ENCODE measurements at places on chromosomes 1 and 21.

DNA sequence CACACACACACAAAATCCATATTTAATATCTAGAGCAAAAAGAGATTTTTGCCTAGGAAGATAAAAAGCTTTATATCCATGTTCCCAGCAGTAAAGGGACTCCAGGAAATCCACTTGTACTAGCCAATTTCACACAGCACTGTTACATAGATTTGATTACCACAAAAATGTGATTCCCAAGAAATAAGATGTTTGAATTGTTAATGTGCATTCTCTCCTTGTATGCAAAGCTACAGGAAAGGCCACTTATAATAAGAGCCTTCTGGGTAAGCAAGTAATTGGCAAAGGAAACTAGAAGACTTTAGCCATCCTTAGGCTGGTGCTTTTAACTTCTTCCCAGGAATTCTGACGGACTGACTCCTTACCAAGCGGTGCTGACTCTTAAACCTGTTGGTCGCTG, 89.3 kb downstream of the LBR start:
- no peak for DNase-seq

- no peak for DNase-seq
Measured at GRCh38 chr1:33602271-33602670, 129.8 kb downstream of the ZSCAN20 start.

- DNase-seq: no peak
Measured at GRCh38 chr1:40073062-40073461, 24.0 kb downstream of the PPT1 start.

DNA sequence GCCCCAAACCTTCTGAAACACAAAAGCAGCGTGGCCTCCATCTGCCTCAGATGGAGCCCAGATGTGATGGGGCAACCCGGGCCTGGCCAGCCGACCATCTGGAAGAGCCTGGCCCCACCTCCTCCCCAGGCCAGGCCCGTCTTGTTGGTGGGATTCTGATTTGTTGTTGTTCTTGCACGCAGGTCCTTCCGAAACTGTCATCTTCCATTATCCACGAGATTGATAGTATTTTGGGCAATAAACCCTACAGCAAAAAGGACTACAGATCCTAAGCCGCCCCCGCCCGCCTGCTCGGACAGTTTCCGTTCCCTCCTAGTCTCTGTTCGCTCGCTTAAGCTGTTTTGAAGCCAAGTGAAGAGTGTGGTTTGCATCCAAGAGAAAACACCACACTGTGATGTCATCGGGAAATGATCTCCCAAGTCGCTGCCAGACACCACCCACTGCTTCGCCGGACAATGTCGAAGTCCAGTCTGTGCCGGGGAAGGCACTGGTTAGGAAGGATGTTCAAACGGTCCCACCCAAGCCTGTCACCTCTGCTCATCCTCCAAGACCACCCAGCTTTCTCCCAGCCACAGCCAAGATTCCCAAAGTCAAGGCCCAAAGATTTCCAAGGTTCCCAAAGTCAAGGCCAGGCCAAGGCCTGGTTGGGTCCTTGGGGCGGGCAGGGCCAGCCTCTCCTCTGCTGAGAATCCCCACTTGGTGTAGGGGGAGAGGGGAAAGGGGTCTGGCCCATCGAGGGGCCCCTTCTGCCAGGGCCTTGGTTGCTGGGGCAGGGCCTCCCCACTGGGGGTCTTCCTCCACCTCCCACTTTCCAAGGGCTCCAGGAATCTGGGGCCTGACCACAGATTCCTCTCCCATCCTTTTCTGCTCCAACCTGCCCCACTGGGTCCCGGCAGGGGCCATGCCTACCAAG, 52.9 kb downstream of the KCNAB2 start:
- no peak for DNase-seq

DNA sequence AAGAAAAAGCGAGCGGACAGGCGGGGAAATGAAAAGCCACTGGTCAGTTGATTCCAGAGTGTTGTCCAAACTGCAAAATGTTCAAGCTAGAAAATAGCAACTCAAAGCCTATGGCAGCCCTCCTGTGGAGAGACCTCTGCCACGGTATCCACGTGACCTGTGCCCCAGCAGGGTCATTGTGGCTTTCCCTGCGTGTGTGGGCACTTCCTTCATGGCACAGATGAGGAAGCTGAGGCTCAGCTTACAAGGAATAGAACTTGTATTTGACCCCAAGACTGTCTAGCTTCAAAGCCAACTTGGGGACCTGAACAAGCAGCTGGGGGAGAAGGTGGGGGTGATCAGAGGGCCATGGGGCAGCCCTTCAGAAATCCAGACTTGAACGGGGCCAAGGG, 15.6 kb upstream of the PLEKHG5 start:
- DNase-seq: no peak

GRCh38 chr21:35860189-35860869, 200.0 kb downstream of the SETD4 start:
- DNase-seq: no peak
